Uterus (tissue), 4 donors: ENCODE measurements at places on chromosomes 5 and 9. TPM values are rescaled to one million over a fixed set of nuclear protein-coding genes. Genes with fewer than 3 reads are reported as not detected.

DNA sequence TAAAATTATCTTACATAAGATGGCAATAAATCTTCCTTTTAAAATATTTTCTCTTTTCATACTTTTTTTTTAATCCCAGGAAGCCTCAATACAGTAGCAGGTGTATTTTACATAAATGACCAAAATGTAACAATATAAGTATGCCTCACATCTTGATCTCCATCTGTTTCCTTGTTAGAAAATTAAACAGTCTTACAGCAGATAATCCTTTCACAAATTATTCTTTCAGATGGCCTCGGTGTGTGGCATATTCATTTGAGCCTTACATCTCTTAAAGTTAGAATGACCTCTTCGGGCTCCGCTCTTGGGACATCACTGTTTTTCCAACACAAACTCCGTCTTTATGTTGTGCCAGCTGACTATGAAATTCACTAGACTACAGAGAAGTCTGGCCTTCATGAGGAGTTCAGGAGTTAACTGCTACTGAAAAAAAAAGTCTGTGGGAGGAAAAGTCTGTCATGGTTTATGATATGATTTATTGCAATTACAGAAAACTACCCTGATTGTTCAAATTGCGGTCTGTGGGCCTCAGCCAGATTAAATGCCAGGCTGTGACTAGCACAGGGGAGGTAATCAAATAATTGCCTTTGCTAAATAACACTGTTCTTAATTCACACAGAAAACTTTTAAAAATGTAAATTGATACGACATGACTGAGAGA, 292.9 kb upstream of the PUM3 start:
- H3K4me3 ChIP-seq, result no peak overlapping the region
- no peaks in the 10 kb centered on the region for H3K4me1 ChIP-seq
- DNase-seq, result no peak
- H3K36me3 ChIP-seq, result no peaks in the 10 kb centered on the region
- no peak overlapping the region for H3K27ac ChIP-seq

DNA sequence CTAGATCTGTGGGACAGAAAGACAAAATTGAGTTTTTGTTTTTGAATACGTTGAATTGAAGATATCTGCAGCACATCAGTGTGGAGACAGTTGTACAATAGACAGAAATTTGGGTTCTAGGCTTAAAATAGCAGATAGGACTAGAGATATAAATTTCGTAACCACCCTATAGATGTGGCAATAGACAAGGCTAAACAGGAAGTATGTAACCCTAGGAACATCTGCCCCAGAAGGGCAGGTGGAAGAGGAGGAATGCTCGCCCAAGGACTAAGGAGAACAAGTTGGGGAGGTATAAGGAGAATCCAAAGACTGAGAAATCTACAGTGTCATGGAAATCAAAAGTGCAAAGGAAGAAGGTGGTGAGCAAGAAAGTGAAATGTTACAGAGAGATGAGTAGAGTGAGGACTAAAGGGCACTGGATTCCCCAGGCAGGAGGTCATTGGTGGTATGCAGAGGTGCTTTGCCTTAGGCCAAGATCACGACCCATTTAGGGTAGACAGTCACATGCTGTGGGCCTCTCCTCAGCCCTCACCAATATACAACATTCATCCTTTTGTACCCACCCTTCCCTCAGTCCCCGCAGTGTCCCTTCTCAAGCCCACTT, 109.1 kb upstream of the ELL2 start:
- H3K36me3 ChIP-seq, result no peaks in the 10 kb centered on the region
- no peak overlapping the region for H3K27ac ChIP-seq
- DNase-seq, result no peak
- no peak overlapping the region for H3K4me3 ChIP-seq
- H3K4me1 ChIP-seq, result no peaks in the 10 kb centered on the region

FGD3 gene
- 2.8 TPM for total RNA-seq

SCGB3A2 gene
- not detected for total RNA-seq
